Inflammatory macrophage (primary cell): ENCODE measurements at places on chromosomes 3 and 15.
A peak's percentile ranks its signal among the peaks of the same experiment; 100 is the strongest.

GRCh38 chr15:38701149-38701548, 136.5 kb upstream of the RASGRP1 start:
- DNase-seq: no peak

DNA sequence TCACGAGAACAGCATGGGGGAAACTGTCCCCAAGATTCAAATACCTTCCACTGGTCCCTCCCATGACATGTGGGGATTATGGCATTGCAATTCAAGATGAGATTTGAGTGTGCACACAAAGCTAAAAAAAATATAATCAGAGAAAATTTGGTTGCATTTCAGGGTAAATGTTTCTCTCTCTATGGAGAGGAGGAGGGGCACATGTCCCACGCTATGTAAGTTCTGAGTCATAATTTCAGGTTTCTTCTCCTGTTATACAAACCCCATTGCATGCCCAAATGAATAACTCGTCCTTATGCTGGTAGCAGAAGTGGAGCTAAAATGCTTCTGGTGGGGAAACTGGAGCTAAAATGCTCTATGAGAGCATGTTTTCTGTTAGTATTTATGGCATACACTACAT, 209.7 kb upstream of the DCBLD2 start:
- DNase-seq: no peak

DNA sequence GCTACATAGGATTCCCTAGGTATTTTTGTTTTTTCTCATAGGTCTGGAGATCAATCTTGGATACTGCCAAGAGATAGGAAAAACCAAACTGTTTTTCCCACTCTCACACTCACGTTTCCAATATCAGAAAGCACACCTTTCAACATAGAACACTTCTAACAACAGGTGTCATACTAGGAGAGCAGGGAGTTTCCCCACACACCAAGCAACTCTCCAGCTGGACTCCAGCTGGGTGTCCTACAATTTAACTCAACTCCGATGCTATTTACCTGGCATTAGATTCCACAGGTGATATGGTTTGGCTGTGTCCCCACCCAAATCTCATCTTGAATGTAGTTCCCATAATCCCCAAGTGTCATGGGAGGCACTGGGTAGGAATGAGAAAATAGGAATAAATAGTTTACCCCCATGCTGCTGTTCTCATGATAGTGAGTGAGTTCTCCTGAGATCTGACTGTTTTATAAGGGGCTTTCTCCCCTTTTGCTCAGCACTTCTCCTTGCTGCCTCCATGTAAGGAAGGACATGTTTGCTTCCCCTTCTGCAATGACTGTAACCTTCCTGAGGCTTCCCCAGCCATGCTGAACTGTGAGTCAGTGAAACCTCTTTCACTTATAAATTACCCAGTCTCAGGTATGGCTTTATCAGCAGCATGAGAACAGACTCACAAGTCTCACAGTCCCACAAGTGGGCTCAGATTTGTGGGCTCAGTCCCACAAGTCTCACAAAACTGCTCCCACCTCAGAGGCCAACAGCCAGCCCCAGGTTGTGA, 354.5 kb upstream of the THBS1 start:
- no peak for DNase-seq

- peak; percentile 33 for DNase-seq
Observed at GRCh38 chr15:68228143-68228970, 1.2 kb downstream of the CLN6 start.

DNA sequence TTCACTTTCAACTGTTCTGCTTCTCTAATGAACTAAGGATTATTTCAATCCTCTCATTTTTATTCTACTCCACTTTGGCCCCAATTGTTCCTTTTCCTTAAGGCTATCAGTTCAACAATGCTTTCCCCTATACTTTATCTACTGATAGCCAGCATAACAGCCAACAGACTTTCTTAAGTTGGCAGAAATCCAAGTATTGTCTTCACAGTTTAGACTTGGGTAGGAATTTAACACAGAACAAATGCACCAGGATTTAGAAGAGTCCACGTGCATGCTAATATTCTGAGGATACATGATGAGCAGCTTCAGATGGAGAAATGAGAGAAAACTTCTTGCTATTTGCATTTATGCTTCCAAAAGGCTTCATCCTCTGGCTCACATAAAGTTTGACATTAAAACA, 54.8 kb downstream of the FBN1 start:
- DNase-seq: no peak

GRCh38 chr3:115836944-115837343, 213.6 kb downstream of the GAP43 start:
- DNase-seq: no peak

DNA sequence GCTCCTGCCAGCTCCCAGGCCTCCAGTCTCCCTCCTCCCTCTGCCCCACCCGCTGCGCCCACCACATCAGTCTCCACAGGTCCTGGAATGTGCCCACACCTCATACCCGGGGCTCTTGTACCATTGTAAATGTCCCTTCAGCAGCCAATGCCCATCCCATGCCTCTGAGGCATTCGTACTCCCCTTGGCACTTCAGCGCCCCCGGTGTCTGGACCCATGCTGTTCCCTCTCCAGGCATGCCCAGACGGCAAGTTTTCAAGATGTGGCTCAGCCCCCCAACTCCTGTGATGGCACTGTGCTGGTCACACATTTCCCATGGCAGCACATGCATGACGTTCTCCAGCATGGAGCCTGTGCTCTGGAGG, 13.3 kb downstream of the PLXND1 start:
- DNase-seq: no peak
